ENCODE measurements at places on chromosomes 6 and 20.

- no peak for DNase-seq
Measured at GRCh38 chr6:170438861-170439260, 114.2 kb downstream of the PSMB1 start.

GRCh38 chr6:26311385-26312095 is 53.5 kb upstream of the BTN3A2 start:
- peak; percentile 75 for DNase-seq

- DNase-seq = no peak
Measured at GRCh38 chr6:109103942-109104341, 8.6 kb downstream of the CEP57L1 start.

GRCh38 chr6:87093199-87093598 is 1.7 kb downstream of the CGA start:
- DNase-seq = no peak

GRCh38 chr20:34569598-34569997 is 11.1 kb downstream of the MAP1LC3A start:
- no peak for DNase-seq

DNA sequence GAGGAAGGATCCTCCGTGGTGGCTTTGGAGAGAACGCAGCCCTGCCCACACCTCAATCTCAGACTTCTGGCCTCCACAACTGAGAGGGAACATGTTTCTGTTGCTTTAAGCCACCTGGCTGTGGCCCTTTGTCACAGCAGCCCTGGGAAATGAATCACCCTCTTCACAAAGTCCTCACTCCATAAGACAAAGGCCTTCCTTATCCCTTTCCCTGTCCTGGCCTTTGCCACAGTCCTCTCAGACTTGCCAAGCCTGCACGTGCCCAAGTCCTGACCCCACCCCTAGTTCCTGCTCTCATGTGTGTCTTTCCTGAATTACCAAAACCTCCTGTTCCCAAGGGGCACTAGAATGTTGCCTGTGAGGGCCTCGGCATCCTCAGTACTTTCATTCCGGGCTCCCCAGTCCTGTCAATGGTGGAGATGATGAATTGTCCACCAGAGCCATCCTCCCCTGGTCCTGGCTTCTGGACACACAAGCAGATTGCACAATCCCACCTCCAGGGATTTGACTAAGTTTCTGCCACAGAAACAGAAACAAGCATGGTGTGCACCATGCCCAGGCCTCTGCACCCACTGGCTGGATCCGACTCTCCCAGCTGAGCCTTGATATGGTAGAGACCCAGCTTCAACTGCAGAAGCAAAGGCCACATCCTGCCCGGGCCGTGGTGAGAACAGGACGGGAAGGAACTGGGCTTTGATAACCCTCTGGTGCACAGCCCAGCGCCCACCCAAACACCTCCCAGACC is 232.6 kb upstream of the PDE10A start:
- peak; percentile 1 for DNase-seq

GRCh38 chr6:166718516-166718915 is 91.5 kb upstream of the RPS6KA2 start:
- no peak for DNase-seq

- no peak for DNase-seq
Measured at GRCh38 chr6:7269816-7270215, 43.2 kb downstream of the SSR1 start.

DNA sequence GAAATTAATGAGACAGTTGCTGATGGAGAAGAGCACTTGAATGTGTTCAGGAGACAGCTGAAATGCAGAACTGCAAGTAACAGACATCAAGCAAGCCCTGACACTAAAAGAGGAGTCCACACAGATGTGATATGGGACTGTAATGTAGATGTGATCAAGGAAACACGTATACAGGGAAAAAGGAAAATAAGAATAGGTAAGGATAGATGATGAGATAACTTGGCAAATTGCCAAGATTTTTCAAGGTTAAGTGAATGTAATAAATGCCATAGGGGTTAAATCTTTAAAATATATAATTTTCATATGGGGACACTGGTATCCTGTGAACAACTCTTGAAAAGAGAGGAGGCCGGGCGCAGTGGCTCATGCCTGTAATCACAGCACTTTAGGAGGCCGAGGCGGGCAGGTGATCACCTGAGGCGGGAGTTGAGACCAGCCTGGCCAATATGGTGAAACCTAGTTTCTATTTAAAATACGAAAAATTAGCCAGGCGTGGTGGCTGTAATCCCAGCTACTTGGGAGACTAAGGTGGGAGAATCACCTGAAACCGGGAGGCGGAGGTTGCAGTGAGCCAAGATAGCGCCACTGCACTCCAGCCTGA is 7.2 kb upstream of the SNX14 start:
- no peak for DNase-seq

DNA sequence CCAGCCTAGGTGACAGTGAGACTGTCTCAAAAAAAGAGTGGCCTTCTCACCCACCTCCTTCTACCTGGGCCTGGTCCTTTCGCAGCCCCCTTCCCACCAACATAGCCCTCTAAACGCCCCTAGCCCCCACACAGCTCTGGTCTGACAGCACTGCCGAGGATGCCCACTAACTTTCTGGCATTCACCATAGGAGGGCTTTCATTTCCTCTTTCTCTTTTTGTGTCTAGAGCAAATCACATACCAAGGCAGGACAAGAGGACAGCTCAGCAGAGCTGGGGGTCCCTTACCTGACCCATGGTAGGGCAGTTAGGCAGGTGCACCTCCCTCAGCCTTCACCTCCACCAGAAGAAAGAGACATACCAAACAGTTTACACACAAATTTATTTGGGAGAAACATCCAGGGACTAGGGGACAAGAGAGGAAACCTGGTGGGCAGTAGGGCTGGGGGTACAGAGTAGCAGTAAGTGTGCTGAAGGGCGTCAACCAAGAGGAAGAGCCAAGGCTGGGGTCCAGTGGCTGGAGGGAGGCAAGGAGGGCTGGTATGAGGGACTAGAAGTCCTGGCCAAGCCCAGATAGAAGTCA is 4.5 kb downstream of the LY6G5C start:
- no peak for DNase-seq

DNA sequence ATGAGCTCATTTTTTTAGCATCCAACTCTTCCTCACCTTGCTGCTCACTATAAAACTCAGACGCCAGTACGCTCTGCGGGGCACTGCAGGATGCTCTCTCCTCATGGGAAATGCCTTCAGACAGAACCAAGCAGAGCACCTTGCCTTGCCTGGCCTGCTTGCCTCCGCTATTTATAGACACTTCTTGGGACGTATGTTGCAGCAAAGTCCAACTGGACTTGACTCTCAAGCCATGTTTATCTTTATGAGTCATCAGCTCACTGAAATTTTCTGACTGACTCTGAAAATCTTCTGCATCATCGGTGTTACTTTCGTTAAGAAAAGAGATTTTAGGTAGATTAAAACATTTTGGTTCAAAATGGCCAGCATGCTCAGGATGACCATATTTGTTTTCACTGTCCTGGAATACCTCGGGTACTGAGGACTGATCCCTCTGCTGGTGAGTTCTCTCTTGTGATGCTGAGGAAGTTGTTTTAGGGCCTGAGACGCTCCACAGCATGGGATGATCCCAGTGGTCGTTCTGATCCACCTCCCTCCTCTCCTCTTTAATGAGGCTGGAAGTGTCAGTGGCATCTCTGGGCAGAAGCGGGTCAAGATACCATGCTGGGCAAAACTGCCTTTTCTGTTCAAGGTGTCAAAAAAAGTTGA is 204.5 kb downstream of the KIF16B start:
- no peak for DNase-seq

GRCh38 chr6:88492824-88493223 is 326.7 kb upstream of the CNR1 start:
- no peak for DNase-seq

DNA sequence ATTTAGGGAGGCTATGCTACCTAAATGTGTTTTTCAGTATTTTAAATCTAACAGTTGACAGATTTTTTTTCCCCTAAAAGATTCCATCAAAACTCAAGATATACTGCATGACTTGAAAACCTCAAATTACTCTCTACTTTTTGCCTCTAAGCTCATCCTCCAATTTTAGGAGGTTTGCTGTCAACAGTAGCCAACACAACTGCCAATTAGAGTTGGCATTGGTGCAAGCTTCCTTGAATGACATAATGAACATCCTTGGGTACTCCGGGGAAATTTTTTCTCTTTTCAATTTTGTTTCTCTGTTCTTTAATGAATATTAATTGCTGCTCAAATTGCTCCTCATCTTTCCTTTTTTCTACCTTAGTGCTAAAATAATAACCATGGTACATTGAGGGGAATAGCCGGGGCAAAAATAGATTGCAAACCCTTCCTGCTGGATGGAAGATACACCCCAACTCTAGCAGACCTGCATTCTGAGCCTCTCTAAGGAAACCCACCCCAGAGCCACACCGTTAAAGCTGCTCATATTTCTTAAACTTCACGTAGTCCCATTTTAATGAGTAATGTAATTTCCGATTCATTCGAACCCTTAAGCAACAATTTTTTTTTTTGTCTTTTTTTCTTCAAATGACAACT is 34.3 kb downstream of the SLC22A23 start:
- DNase-seq = no peak

DNA sequence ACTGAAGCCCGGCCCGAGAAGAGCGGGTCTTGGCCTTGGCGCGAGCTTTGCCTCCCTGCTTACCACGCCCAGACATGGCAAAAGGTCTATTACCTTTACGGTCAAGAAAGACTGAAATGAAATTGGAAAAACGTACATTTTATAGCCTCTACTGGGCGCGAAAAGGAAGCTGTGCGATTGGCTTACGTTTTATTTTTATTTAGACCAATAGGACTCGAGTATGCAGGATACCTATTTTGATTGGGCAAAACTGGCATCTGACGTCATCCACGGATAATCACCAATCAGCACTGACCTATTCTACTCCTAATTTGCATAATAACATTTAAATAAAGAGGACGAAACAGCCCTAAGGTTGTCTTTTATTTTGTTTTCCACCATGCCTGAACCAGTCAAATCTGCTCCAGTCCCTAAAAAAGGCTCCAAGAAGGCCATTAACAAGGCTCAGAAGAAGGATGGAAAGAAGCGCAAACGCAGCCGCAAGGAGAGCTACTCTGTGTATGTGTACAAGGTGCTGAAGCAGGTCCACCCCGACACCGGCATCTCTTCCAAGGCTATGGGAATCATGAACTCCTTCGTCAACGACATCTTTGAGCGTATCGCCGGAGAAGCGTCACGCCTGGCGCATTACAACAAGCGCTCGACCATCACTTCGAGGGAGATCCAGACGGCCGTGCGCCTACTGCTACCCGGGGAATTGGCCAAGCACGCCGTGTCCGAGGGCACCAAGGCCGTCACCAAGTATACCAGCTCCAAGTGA is 97.4 kb downstream of the OR2B2 start:
- DNase-seq = peak; percentile 73

DNA sequence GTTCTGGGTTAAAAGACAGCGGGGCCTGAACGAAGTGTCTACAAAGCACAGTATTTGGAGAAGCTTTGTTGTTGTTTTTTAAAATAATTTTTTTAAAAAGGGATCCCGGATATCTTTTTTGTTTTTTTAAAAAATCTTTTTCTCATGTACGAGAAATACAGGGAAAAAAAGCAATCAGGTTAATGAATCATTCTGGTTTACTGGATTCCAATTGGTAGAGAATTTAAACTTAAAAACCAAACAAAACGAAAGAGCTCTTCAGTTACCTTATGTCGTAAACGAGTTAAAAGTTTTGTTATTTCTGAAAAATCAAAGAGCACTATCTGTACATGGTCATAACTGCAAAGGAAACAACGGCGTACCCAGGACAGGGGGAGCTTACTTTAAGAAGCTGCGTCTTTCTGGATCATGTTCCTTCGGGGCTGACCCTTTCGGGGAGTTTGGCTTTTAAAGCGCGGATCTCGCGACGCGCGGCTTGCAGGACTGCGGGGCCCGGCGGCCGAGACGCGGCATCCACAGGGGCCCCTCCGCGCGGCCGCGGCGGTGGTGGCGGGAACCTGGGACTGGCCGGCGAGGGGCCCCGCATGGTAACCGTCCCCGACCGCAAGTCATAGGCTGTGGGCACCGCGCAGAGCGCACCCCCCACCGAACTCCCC is 927 bp downstream of the IL20RA start:
- DNase-seq = peak; percentile 51
